ENCODE measurements at places on chromosomes 4 and X.

- DNase-seq = no peak
Observed at GRCh38 chr4:7582313-7583097, 147.8 kb upstream of the PSAPL1 start.

DNA sequence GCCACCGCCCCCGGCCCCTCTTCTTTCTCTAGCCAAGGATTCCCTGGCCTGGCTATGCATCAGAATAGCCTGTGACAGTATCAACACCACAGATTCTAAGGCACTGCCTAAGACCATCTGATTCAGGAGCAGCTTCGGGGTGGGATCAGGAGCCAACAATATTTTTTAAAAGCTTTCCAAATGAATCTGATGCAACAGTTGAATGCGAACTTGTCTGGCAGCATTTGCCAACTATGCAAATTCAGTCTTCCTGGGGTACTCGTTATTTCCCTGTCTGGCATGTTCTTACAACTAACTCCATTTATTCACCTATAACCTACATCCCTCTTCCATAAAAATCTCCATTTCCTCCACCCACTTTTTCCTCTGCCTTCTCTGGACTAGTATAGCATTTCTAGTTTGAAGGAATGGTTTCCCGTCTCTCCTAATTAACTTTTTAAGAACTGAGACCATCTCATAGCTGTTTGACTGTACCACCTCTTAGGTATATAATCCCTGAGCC, 36.2 kb upstream of the UGDH start:
- DNase-seq = no peak

DNA sequence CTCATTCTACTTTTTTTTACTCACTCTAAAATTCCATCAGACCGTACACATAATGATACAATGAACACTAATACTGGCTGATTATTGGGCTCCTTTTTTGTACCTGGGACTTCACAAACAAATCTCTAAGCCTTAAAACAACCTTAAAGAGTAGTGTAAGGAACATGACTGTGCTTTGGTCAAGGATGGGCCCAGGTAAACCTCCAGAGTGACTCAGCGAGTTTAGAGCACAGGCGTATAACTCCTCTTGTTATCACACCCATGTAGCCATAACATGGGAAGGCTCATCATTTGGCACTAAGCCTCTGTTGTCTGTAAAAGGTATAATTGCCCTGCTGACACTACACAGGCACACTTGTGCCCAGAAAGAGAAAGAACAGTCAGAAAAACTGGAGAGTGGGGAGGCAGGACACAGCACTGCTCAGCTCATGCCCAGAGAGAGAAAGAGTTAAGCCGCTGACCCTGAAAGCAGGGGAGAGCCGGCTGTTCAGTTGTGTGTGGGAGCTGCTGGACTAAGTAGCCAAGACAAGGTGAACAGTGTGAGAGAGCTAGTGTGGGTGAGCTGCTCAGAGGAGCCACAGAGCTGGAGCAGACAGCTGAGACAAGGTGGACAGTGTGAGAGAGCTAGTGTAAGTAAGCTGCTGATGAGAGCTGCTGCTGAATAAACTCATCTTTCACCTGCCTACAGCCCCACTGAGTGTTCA, 319.6 kb upstream of the BMP3 start:
- no peak for DNase-seq

DNA sequence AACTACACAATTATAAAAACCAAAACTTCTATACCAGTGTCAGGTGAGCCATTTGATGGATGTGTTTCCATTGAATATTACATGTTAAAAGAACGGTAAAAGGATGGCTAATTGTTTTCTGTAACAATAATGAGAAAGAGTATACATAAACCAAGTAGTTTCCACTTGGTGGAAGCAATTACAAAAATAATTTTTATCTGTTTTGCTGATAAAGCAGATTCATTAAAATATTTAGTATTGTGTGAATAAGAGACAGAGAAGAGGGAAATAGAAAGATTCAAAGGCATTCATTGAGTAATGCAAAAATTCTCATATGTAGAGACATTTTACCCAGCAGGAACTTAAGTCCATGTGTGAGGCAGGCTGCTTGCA, 95.7 kb downstream of the ANK2 start:
- no peak for DNase-seq

DNA sequence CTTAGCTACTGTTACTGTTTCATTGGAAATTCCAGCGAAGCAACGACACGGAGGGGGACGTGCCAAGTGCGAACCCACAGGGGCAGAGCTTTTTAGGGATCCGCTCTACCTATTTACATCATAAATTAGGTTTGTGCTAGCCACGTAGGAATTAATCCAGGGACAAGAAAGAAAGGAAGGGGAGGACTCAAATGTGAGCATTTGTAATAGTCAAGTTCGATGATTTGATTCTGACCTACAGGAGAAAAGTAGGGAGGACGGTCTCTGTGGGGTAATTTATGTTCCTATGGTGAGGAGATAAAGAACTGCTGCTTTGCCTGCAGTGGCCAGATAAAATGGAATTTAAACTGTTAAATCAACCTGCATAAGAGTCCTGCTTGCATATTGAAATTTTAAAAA, 1.7 kb downstream of the INTS6L start:
- no peak for DNase-seq

DNA sequence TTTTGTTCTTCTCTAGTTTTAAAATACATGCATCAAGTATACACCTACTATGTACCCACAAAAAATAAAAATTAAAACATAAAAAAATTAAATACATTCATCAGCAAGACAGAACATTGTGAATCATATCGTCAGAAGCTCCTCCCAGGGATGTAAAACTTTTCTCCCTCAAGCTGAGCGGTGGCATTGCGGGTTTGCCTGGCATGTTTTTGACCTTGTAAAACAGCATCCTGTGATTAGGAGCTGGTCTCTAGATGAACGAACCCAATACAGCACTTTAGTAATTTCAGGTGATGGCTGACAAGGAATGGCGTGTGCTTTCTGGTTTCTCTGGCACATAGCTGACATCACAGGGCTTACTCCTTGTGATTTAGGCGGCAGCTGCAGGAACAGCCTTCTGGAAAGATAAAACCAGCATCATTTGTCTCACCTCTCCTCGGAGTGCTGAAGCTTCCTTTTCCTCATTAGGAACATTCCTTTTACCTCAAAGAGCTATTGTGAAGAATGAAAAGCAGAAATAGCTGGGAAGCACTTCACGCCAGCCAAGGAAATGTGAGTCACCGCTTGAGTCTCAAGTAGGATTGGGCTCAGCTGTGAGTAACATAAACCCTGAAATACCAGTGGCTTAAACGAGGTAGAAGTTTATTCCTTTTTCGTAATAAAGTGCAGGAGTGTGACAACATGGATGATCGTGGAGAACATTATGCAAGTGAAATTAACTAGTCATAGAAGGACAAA, 44.3 kb downstream of the NYX start:
- DNase-seq = no peak

DNA sequence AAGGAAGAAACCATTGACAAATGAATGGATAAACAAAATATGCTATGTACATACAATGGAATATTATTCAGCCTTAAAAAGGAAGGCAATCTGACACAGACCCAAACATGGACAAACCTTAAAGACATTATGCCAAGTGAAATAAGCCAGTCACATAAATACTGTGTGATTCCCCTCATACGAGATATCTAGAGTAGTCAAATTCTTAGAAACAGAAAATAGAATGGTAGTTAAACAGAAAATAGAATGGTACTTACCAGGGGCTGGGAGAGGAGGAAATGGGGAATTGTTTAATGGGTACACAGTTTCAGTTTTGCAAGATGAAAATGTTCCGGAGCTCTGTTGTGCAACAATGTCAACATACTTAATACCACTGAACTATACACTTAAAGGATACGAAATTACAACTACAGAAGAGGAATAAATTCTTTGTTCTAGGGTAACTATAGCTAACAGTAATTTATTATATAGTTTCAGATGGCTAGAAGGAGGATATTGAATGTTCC, 47.8 kb upstream of the DUSP21 start:
- no peak for DNase-seq

DNA sequence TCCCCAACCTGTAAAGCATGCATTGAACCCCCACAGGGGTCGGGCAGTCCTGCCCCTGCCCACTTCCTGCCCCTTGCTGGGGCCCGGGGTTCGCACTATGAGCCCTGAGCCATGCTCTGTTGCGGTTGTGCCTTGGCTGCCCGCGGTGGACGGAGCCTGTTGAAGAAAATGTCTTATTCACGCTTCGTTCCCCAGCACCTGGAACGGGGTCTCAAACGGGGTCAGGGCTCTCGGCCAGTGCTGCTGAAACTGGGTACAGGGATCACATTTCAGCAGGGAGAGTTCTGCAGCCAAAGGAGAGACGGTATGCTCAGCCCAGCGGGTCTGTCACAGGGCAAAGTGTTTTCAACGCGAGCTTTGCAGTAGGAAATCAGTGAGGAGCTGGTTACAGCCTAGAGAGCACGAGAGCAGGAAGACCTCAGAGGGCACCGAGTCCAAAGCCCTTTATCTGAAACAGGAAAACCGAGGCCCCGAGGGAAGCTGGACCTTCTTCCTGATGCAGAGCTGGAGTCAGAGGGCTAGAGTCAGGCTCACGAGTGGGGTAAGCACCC, 46.3 kb upstream of the AFAP1 start:
- DNase-seq = no peak

DNA sequence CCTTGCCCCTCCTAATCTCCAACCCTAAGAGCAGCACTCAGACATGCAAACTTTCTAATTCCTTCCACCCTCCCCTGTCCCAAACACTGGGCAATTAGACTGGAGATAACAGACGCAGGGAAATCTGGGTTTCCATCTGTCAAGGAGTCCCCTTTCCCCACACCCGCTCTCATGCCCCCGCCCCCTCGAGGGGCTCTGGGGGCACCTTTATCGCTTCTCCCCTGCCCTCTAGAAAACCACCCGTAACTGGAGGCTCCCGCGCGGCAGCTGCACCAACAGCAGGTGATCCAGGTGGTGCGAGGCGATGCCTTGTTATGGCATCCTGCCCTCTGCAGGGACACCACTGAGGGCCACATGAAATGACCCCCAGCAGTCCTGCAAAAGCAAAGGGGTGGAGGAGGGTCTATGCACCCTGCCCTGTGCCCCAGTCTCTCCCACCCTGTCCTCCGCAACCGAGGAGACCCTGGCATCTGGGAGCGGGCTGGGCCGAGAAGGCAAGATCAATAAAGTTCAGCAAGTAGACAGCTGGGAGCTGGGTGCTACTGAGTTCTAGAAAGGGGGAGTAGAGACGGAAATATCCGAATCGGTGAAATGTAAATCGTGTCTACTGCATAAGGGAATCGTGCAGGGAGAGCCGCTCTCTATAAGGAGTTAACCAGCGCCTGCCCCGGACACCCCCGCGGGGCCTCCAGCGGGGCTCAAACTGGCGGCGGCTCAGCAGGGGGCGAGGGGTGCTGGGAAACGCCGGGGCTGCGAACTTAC, 1.6 kb downstream of the KCTD8 start:
- no peak for DNase-seq

DNA sequence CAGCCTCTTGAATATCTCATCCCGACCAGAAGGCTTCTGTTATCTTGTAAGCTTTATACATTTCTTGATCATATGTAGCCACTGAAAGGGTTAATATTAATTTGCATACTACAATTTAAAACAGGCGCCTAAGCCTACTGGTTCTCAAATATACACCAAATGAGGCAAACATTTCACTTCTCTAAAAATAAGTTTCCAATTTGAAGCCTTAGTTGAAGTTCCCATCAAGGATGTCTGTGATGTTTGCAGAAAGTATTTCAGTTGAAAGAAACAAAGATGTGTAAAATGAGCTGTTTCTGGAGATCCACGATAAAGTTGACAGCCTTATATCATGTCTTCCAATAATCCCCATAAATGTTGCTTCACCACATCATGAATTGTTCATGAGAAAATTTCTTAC, 70.6 kb downstream of the KIT start:
- DNase-seq = no peak

GRCh38 chrX:70049925-70050324, at the start of gene AWAT2:
Gene AWAT2 (minus strand): TSS chrX:70049938. CDS start chrX:70049932, 6 bp downstream.
- no peak for DNase-seq

- no peak for DNase-seq
Observed at GRCh38 chr4:75169427-75169826, 236.5 kb downstream of the PARM1 start.

DNA sequence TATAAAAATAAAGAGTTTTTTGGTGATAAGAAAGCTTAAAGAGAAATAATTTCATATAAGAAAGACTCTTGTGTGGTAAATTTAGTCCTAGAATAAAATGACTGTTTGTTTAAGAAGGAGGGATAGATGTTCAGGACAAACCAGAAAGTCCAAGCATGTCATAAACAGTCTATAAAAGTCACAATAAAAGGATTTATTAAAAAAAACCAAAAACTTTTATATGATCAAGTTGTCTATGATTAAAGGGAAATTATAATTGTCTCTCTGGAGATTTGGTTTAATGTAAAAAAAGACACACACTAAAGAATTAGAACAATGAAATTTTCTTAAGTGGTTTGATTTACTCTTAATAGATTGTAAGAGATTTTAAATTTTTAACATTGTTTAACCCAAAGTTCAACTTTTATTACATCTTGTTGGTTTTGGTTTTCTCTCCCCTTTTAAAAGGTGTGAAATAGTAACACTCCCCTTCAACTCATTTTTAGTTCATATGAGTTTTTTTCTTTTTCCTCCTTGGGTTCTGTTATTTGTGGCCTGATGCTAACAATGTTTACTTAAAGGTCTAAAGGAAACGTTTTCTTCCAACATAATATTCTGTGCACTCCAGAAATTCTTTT, 89.7 kb downstream of the PDHA2 start:
- no peak for DNase-seq

GRCh38 chr4:84035568-84035967, 463.5 kb downstream of the NKX6-1 start:
- no peak for DNase-seq

DNA sequence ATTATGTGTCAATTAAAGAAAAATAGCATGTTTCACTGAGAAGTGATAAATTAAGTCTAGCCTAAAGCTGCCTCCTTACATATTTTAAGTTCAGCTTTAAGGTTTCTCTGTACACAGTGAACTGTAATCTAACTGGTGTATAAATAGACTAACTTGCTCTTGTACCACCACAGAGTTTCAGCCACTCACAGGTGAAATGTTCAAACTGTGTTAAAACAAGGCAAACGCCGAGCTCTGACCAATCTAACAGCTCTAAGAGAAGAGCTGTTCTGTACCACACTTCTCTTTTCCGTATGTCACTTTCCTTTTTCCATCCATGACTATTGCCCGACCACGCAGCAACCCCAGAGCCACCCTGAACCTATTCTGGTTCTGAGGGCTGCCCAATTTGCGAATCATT, 64.5 kb downstream of the DCHS2 start:
- no peak for DNase-seq

- no peak for DNase-seq
Observed at GRCh38 chr4:137529432-137529831, 2.9 kb downstream of the PCDH18 start.

GRCh38 chr4:175930471-175930870, 118.4 kb upstream of the GPM6A start:
- DNase-seq = no peak

DNA sequence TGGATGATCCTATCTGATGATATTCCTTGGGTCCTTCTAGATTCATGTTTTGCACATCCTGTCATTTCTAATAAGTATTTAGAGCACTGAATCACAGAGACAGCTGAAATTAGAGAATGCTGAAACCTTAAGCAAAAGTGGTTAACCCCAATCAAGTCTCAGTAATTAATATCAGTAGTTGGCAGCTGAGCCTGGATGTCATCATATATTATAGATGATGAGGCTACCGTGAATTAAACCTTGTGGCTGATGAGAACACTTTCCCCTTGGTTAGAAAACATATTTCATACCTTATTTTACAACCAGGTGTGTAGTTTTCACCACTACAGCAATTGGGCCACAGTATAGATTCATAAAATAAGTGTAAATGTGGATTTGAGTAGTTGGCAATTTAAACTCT, 499.0 kb downstream of the PDGFC start:
- peak; percentile 30 for DNase-seq
